ENCODE measurements at places on chromosomes 16 and 17. TPM values are rescaled to one million over a fixed set of nuclear protein-coding genes. Genes with fewer than 3 reads are reported as not detected.

PLLP gene
- total RNA-seq: 3.5 TPM

DOC2B gene
- 7.8 TPM for total RNA-seq

AXIN2 gene
- 2.6 TPM for total RNA-seq

OR1F1 gene
- total RNA-seq: not detected

VMO1 gene
- total RNA-seq: 0.95 TPM

SMPD3 gene
- total RNA-seq: under 0.01 TPM

MRTFB gene
- total RNA-seq: 5.2 TPM

FZD2 gene
- total RNA-seq: 0.22 TPM

CPHXL2 gene
- not detected for total RNA-seq

KRTAP9-8 gene
- not detected for total RNA-seq

CRYBA1 gene
- not detected for total RNA-seq

RAB34 gene
- 27.4 TPM for total RNA-seq

TMEM238L gene
- not detected for total RNA-seq

TP53TG3B gene
- total RNA-seq: not detected

TENT4B gene
- 8.9 TPM for total RNA-seq

AURKB gene
- total RNA-seq: 6.2 TPM

NCOR1 gene
- 95.4 TPM for total RNA-seq

CDR2L gene
- 7.0 TPM for total RNA-seq

TBCD gene
- total RNA-seq: 62.7 TPM

TBX21 gene
- total RNA-seq: under 0.01 TPM

SLC5A11 gene
- not detected for total RNA-seq

UBE2G1 gene
- total RNA-seq: 37.3 TPM

KRTAP9-4 gene
- total RNA-seq: not detected

USP43 gene
- total RNA-seq: 0.09 TPM

CACNB1 gene
- total RNA-seq: 1.2 TPM

KRTAP2-3 gene
- total RNA-seq: not detected

CIBAR2 gene
- not detected for total RNA-seq

AIPL1 gene
- total RNA-seq: not detected

VWA3A gene
- total RNA-seq: not detected

GSDMA gene
- not detected for total RNA-seq

PIRT gene
- total RNA-seq: not detected

MYH1 gene
- not detected for total RNA-seq

KRT9 gene
- not detected for total RNA-seq

CMTM2 gene
- total RNA-seq: not detected

CDRT4 gene
- 1.2 TPM for total RNA-seq

TNP2 gene
- not detected for total RNA-seq

TP53TG3F gene
- total RNA-seq: not detected

ACSM2A gene
- 0.26 TPM for total RNA-seq

ULK2 gene
- total RNA-seq: 42.2 TPM

ABCA8 gene
- 0.26 TPM for total RNA-seq

ZNF689 gene
- 4.5 TPM for total RNA-seq

SSTR5 gene
- total RNA-seq: 0.77 TPM

TRPV3 gene
- not detected for total RNA-seq

HS3ST4 gene
- not detected for total RNA-seq

CTRB1 gene
- not detected for total RNA-seq

E2F4 gene
- total RNA-seq: 46.4 TPM

ADGRG3 gene
- 8.8 TPM for total RNA-seq

CCDC57 gene
- total RNA-seq: 3.9 TPM

MAP2K6 gene
- 8.9 TPM for total RNA-seq

NDRG4 gene
- total RNA-seq: 126 TPM

Measured in dermis lymphatic vessel endothelial cell (primary cell).